ENCODE measurements at places on chromosomes 2 and 18.

DNA sequence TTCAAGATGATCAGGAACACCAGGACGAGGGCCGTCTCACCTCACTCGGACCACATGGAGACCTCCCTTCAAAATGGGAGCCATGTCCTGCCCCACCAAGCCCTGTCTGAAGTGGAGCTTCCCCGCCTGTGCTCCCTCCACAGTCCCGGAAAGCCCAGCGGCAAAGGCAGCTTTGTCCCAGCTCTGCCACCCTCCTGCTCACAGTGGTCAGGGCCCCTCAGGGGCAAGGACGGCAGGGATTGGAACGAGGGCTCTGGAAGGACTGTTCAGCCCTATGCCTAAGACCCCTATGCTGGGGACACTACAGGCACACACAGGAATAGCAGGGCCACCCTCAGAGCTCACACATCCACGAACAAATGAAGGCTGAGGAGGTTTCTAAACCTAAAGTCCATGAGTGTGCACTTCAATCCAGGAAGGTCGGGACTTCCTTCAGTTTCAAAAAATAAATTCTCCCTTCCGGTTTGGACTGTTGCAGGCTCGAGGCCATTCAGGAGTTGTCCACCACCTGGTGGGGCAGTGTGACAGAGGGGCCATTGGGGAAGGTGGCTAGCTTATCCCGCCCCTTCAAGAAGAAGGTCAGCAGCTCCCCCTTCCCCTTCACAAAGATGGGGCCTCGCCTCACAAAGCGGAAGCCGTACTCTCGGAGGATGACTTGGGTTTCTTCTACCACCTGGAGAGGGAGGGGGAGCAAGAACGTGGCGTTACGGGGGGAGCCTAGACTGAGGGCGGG is 26.4 kb downstream of the CENPO start:
- no peak for DNase-seq

- DNase-seq: no peak
Measured at GRCh38 chr2:9910699-9911098, 40.8 kb upstream of the GRHL1 start.

DNA sequence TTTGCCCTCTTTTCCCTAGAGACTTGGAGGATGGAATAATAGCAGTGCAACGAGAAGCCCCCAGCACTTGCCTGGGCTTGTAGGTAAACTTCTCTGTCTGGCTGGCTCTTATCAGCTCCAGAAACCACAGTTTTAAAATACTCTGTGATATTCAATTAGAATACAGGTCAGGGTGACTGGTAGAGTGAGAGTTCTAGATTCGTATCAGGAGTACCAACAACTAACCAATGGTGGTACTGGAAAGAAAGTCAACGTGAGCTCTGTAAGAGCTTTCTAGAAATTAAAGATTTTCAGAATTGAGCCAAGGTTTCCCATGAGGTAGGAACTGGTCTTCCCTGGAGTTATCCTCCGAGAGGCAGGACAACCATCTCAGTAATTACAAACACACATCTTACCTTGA is 216.9 kb downstream of the NYAP2 start:
- DNase-seq: no peak

DNA sequence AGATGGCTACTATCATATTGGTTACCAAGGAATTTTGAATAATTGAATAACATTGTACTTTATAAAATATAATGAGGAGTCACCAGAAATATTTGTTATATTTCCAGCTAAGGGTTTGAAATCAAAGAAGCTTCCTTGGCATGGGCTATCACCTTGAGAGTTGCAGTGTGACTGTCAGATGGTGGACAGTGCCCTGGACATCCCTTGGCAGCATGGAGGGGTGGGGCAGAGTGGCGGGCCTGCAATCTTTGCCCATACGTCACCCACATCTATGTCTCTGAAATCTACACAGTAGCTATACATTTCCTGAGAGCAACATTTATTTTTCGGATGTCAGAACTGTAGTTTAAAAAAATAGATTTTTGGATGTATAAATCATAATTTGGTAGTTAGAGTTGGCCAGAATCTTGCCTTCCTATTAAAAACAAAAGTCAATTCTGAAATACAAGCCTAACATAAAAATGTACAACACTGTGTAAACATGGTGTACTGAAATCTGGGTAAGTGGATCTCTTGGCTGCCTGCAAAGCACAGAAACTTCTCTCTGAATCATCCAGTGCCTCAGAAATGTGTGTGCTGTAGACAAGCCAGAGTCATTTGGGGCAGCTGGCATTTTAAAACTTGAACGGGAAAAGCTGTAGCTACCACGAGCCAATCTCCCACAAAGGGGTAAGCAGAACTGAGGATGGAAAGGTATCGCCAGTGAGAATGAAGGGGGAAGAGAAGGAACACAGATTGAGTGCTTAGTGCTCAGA is 124.2 kb upstream of the ARHGAP28 start:
- no peak for DNase-seq

- DNase-seq: no peak
Measured at GRCh38 chr2:180016937-180017336, 9.8 kb upstream of the CWC22 start.

DNA sequence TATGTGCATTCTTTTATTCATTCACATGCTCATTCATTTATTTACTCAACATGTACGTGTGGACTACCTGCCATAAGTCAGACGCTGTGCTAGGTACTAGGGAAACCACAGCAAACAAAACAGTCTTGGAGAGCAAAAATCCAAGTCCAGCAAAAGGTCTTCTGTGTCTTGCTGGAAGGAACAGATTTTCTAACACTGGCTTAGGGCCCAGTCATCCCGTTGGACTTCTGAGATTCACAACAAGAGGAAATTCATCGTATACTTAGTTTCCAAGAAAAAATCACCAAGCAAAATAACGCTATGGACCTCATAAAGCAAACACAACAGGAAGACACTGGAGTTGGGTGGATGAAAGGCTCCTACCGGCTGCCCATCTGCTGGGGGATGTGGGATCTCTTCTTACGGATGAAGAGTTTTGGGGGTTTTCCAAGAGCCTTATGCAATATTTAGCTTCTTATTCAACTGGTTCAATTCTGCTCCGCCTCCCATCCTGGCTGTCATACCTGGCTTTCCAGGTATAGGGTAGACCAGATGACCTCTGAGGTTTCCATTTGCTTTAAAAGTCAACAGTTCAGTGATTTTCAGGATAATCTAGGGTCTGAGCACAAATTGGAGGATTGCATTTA is 262.7 kb downstream of the HAUS1 start:
- peak; percentile 3 for DNase-seq

DNA sequence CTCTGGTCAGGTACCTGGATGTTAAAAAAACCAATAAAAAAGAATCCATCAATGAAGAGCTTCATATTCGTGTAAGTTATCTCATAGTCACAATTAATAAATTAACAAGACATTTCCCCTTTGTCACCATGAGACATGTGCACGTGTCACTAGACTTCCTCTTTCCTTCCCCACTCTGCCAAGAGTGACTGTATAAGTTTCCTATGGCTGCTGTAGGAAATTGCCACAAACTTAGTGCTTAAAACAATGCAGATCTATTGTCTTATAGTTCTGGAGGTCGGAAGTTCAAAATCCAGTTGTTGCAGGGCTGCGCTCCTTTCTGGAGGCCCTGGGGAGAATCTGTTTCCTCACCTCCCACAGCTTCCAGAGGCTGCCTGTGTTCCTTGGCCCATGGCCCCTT is 35.8 kb downstream of the SLC9A4 start:
- DNase-seq: no peak

DNA sequence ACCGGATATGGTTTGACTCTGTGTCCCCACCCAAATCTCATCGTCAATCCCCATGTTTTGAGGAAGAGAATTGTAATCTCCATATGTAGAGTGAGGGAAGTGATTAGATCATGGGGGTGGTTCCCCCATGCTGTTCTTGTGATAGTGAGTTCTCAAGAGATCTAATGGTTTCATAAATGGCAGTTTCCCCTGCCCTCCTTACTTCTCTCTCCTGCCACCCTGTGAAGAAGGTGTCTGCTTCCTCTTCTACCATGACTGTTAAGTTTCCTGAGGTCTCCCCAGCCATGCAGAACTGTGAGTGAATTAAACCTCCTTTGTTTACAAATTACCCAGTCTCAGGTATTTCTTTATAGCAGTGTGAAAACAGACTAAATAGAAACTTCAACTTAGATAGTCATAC is 69.5 kb downstream of the SESTD1 start:
- no peak for DNase-seq

DNA sequence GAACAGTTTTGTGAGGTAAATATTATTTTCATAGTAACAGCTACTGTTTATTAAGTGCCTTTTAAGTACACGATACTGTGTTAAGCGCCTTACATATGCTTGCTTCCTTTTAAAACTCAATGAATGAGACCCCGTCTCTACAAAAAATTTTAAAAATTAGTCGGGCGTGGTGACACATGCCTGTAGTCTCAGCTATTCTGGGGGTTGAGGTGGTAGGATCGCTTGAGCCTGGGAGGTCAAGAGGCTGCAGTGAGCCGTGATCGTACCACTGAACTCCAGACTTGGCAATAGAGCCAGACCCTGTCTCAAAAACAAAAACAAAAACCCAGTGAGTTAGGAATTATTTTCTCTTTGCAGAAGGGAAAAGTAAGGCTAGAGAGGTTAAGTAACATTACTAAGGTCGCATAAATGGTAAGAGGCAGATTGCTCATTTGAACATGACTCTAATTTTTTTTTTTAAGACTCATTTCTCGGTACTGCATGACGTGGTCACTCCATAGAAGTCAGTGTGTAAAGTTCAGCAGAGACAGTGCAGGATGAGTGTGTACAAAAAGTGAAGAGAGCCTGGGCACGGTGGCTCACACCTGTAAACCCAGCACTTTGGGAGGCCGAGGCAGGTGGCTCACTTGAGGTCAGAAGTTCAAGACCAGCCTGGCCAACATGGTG is 1.1 kb downstream of the METAP1D start:
- DNase-seq: no peak

- DNase-seq: no peak
Measured at GRCh38 chr2:47249157-47249900, 94.2 kb upstream of the STPG4 start.

DNA sequence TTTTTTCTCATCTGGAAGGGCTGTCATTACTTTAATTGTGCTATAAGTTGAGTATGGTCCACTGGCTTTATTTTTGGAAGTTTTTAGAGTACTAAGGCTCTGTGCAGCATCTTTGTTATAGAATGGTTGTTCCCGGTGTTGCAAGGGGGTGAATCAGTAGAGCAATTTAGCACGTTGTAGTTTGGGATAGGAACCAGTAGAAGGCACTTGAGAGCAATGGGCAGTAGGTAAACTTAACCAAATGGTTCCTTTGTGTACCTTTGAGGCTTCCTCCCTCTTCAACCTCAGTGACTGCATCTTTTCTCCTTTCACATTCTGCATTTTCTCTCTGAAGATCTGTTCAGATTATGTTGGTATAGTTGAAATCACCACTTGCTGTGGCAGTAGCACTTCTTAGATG is 238.2 kb upstream of the SYT4 start:
- no peak for DNase-seq

DNA sequence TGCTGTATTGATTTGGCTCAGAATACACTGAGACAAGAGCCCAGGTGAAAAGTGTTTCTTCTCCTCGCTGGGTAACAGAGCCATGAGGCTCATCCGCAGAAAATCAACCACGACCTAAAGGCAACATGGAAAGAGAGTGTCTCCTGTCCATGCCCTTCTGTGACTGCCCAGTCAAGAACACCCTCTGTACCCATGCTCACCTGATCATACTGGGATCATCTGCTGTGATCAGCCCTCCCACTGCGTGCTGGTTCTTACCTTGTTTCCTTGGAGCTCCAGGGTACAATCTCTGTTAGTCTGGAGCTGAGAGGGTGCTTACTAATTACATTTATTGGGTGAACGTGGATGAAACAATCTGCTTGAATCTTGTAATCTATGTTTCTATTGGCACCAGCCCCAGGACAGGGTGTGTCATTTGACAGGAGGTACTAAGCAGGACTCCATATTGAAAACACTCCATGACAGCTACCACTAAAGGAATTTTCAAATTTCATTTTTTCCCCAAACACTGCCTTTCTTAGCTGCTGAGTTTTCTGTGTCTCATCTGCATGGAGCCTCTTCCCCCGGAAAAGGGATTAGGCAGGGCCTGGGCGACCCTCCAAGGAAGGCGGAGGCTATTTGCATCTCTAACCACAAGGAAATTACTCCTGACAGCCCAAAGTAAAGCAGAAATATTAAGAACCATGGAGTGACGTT is 39.7 kb upstream of the GRP start:
- DNase-seq: no peak
